Choroid plexus epithelial cell (primary cell): ENCODE measurements at places on chromosomes 4 and X.
A peak's percentile ranks its signal among the peaks of the same experiment; 100 is the strongest.

DNA sequence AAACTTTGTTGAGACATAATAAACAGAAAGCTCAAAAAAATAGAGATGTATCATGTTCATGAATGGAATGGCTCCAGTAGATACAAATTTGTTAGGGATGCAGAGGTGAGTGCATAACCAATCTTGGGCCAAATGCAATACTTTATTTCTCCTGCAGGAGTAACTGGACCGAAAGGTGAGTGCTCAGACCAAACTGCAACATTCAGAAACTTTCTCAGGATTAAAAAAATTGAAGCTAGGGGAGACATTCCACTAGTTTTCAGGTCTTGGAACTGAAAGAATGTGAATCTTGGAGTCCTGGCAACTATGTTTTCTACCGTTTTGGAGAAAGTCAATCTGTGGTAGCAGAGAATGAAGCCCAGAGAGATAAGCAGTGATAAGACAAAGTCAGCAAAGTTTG, 21.2 kb upstream of the LCORL start:
- no peak for DNase-seq

GRCh38 chr4:186630128-186630527, 74.8 kb upstream of the MTNR1A start:
- no peak for DNase-seq

- no peak for DNase-seq
Measured at GRCh38 chr4:123503698-123504363, 107.2 kb downstream of the SPRY1 start.

GRCh38 chr4:45353161-45353560, 626.8 kb upstream of the GNPDA2 start:
- DNase-seq = no peak

- no peak for DNase-seq
Measured at GRCh38 chr4:101018836-101019235, 328.5 kb downstream of the PPP3CA start.

GRCh38 chr4:100635899-100636298, 118.1 kb upstream of the EMCN start:
- DNase-seq = no peak

- DNase-seq = peak; percentile 49
Measured at GRCh38 chr4:3107271-3107670, 32.8 kb downstream of the HTT start.

DNA sequence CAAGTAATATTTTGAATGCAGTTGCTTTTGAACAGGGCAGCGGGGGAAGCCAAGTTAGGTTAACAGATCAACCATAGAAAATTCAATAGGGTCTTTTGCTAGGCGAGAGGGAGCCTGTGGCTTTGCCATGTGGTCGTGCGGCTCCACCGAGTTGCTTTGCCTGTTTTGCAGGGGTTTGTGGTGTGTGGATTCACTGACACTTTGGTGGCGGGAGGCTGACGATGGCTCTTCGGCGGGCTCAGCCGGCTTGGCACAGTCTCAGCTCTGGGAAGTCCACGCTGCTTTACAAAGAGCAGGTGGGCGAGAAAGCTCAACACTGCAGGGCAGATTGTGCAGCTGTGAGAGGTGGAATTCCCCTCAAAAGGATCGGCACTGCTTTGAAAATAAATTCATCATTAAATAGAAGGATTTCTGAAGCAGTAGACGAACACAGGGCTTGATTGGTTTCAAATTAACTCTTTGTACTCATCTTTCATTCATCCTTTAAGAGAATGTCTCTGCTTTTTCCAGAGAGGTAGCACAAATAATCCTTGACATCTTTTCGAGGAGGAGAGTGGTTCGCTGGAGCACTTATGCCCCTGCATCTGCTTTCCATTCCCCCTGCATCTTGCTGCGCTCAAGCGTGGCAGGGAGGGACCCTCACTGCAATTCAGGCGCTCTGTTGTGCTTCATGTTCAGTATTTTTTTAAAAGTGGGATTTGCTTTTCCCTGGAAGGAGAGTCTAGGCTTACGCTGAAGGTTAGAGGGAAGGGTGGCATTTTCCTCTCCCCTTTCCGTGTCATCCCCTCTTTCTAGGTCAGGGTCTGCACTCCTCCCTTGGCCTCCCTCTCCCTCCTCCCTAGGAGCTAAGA, 201.8 kb upstream of the LEF1 start:
- no peak for DNase-seq

GRCh38 chr4:169861593-169861992, 103.8 kb upstream of the HPF1 start:
- DNase-seq = no peak

- peak; percentile 60 for DNase-seq
Measured at GRCh38 chr4:37970702-37971101, 10.5 kb downstream of the PTTG2 start.

DNA sequence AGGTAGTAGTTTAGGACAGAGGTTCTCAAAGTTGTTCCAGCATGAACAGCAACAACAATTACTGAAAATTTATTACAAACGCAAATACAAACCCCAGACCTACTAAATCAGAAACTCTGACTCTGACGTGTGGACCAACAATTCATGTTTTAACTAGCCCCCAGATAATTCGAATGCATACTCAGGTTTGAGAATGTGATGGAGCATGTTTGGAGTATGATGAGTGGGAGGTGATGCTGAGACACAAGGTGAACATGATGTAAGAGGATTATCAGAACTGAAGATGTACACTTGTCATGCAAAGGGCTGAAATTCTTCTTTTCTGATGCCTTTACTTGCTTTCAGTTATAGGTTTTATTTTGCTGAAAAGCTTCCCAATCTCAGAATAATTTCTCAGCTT, 323.0 kb downstream of the INPP4B start:
- no peak for DNase-seq

DNA sequence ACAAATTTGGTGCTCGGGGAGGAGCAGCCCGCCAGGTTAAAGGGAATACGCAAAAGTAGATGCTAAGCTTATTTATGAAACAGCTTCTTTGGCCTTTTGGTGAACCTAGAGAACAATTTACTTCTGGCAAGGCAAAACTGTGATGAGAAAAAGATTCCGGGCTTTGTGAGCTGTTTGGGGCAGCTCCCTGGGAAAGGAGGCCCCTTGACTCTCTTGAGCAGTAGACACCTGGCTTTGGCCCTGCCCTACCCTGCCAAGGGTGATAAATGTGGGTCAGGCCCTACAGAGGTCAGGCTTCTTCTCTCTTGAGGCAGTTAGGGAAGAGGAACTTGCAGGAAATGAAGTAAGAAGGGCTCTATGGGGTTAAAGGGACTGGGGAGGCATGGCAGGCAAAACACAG, 509.6 kb downstream of the MID1IP1 start:
- no peak for DNase-seq

- peak; percentile 94 for DNase-seq
Measured at GRCh38 chr4:147829401-147830101, 97.7 kb downstream of the ARHGAP10 start.

GRCh38 chrX:1380672-1381233, 11.2 kb downstream of the SLC25A6 start:
- DNase-seq = no peak

GRCh38 chr4:51963841-51964517, 56.2 kb downstream of the LRRC66 start:
- peak; percentile 4 for DNase-seq

GRCh38 chr4:124873361-124874171, 161.0 kb upstream of the ANKRD50 start:
- DNase-seq = no peak

GRCh38 chr4:113012786-113013185, 36.7 kb upstream of the ANK2 start:
- peak; percentile 2 for DNase-seq

GRCh38 chr4:148481636-148482035, 39.4 kb upstream of the NR3C2 start:
- no peak for DNase-seq

DNA sequence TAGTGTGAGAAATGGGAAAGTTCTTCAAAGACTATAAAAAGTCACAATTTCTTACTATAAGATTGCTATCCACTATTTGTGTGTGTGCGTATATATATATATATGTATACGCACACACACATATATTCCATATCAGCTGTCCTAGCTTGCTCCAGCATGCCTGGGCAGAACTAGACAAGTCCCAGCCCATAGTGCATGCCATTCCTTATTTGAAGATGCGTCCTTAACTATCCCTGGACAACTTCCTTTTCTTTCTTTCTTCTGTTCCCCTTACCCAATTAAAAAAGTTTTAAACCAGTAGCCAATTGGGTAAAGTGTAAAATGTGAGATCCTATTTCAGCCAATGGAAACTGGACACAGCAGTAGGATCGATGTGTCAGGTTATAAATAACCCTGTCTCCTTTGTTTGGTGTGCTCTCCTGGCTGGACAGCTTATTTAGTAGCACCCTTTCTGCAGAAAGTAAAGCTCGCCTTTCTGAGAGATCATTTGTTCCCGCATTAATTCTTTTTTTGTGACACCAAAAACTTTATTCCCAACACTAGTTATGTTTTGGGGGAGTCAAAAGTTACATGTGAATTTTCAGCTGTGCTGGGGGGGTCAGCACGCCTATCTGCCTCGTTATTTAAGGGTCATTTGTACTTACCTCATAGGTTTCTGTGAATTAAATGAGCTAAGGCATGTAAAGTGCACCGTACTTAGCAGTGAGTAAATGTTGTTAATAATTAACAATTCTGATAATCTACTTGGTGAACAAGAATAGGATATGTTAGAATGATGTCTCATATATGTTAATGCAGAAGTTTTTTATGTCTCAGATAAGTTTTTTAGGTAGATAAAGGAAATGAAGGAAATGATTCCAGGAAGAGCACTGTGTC, 40.9 kb downstream of the KDM6A start:
- DNase-seq = no peak

DNA sequence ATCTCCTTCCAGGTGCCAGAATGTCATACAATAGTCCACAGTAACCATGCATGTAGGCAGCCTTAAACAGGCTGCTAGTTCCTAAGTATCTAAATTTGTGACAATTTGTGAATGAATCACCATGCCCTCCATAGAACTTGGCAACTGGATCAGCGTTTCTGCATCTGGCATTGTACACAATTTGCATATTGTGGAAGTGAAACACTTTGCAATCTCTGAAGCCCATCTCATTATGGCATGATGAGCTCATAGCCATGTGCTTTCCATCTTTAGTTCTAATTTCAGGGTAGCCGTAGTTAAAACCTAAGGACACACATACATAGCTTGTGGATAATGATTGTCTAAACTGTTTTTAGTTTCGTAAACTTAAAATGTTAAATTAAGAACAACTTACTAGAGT, 573.6 kb downstream of the PPP4R3C start:
- DNase-seq = no peak

GRCh38 chr4:149955780-149956390, 122.4 kb upstream of the DCLK2 start:
- no peak for DNase-seq

GRCh38 chr4:142449771-142450373, 396.2 kb downstream of the INPP4B start:
- no peak for DNase-seq

DNA sequence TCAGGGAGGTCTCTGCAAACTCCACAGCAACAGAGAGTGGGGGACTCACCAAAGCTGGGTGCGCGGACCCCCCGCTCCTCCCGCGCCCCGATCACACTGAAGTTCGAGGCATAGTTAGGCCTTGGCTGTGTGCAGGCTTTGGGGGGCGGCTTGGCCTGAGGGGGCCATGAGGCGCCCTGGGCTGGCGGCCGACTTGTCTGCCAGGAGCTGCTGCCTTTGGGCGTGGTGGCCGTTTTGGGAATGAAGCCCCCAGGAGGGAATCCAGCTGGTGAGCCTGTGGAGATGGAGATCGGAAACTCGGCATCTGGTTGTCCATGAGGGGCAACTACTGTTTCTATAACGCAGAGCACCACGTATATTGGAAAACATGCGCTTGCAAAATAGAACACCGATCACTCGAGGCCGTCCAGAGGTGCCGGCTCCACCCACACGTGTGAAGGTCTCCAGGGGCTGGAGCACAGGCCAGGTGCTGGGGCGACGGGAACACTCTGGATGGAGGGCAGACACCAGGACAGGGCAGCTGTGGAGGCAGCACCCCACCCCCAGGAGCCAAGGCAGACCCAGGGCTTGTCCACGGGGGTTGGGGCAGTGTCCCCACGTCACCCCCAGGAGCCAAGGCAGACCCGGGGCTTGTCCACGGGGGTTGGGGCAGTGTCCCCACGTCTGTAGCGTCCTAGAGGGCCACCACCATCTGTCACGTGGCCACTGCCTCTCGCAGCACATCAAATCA, 25.9 kb upstream of the CPLX1 start:
- no peak for DNase-seq

DNA sequence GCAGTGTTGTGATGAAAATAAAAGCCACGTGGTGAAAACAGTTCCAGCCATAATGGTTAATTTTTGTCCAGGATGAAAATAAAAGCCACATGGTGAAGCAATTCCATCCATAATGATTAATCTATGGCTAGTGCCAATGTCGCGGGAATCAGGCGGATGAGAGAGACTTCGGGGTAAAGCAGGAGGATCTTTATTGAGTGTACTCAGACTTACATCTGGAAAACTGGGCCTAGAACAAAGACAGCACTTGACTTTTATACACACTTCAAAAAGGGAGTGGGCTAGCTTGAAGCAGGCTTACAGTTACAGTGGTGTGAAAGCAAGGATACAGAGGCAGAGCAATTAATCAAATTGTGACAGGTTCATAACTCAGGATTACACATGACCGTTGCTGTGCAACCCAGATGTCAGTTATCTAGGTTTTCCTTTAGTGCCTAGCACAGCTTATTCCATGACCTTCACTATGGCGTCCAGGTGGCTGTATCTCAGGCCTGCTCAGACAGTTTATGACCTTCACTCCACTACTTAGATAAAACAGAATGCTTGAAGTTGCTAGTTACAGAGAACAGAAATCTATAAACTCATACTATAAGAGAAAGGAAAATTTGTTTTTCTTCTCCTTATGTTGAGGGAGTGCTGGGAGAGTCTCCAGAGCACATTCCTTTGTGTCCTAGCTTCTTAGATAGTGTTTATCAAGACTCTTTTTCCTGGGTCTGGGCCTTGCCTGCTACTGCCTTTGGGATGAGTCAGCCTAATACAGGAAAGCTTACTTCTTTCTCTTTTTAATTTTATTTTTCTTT, 5.9 kb upstream of the PLA2G12A start:
- DNase-seq = peak; percentile 41

DNA sequence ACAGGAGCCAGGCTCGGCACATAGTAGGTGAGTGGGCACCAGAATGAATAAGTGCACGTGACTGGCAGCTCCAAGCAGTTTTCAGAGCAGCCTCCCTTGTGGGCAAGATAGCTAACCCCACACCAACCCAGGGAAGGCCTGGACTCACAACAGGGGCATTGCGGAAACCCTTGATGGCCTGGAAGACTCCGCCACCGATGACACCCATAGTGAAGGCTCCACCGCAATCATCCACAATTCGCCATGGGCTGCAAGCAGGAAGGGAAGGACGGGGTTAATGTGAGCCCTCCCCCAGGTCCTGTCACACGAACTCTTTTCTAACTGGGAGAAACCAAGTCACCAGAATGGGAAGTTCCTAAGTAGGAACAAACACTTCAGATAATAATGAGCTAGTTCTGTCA, 957 bp downstream of the TIMM17B start:
- peak; percentile 46 for DNase-seq

GRCh38 chrX:104270212-104270611, 15.5 kb upstream of the ESX1 start:
- no peak for DNase-seq

- DNase-seq = no peak
Measured at GRCh38 chrX:9902656-9903055, 64.5 kb upstream of the CLDN34 start.

GRCh38 chrX:101803451-101803850, 128.4 kb downstream of the ZMAT1 start:
- DNase-seq = peak; percentile 34

GRCh38 chr4:102405821-102406401, 60.6 kb upstream of the SLC39A8 start:
- no peak for DNase-seq
